AG09309 (cell line): ENCODE measurements at places on chromosomes 4 and X.

- no peak for DNase-seq
Observed at GRCh38 chr4:173138624-173139023, 30.0 kb upstream of the GALNT7 start.

DNA sequence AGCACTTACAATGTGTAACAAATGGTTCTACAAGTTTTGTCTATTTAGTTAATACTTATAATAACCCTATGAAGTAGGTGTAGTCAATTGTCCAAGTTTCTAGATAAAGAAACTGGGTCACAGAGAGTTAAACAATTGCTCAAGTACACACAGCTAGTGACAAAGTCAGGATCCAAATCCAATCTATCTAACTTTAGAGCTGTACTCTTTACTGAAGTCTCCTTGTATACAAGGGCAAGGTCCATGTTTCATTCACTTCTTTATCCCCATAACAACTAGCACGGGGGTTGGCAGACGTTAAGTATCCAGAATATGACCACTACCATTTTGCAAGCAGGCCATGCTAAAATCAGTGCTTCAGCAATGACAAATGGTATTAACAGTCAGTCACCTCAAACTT is 141.0 kb downstream of the CHM start:
- no peak for DNase-seq

- DNase-seq = no peak
Observed at GRCh38 chr4:40688446-40689095, 58.9 kb upstream of the RBM47 start.

DNA sequence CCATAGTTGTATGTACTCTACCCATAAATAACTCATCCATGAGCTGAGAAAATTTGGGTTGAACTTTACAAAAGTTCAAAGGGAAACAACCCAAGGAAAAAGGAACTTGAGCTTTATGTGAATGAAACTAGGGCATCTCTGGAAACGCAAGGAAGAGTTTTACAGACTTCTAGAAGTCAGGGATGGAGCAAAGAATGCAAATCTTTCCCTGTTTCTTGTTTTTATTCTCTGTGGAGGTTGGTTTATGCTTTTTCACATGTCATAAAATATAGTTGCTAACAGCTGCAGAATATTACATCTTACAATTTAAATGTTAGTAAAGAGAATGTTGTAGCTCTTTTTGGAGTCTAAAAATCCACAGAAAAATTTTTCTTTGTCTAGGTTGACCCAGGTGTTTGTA is 754.1 kb downstream of the PCDH7 start:
- DNase-seq = no peak

DNA sequence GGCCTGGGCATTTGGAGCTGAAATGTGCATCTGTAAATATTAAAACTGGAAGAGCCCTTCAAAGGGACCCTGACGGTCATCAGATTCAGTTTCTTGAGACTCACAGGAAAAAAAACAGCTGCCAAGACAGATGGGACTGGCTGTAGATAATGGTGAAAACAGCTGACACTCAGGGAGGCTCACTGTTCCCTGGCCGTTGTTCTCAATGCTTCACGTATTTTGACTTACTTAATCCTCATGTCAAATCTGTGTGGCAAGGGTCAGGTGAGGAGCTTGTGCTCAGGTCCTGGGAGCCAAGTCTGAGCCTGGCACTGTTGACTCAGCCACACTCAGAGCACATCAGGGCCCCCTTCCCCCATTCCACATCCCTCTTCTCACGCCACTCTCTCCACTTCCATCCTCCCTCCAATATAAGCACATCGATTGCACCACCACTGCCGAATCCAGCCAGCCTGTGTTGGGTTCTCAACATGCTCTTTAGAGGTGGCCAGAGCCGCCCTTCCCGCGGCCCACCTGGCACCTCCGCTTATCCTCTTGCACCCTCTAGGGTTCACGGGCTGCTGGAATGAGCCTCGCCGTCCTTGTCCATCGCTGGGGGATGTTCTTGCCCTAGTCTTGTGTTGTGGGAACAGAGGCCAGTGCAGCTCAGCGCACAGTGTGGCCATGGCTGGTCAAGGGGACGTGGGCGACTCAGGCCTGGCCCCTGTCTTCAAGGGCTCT is 40.1 kb downstream of the EVC start:
- DNase-seq = peak; percentile 83

DNA sequence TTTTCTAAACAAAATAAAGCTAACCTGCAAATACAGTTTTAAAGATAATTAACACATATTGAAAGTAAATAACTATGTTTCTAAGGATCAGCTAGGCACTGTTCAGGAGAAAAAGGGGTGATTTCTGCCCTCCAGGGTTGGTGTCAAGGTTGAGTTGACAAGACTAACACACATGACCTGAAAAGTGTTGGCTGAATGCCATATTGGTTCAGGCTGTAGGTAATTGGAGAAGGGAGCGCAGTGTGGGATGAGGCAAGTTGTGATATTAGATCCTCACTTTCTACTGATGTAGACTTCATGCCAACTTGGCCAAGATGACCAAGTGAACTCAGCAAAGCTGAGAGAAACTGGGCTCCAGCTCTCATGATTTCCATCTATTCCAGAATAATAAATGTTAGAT is 42.2 kb downstream of the PPM1K start:
- no peak for DNase-seq

- DNase-seq = peak; percentile 83
Observed at GRCh38 chr4:186845137-186845842, 121.6 kb upstream of the FAT1 start.

- no peak for DNase-seq
Observed at GRCh38 chrX:10529344-10529743, 91.0 kb downstream of the MID1 start.

DNA sequence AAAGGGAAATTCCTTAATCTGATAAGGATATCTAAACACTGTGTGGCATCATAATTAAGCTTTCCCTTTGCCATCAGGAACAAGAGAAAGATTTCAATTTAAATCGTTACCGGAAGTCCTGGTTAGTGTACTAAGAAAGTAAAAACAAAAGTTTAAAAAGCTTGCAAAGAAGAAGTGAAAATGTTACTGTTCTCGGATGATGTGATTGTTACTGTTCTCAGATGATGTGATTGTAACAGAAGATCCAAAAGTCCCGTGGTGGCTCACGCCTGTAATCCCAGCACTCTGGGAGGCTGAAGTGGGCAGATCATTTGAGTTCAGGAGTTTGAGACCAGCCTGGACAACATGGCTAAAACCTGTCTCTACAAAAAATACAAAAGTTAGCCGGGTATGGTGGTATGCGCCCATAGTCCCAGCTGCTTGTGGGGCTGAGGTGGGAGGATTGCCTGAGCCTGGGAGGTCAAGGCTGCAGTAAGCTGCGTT is 62.5 kb downstream of the RGS12 start:
- DNase-seq = no peak

DNA sequence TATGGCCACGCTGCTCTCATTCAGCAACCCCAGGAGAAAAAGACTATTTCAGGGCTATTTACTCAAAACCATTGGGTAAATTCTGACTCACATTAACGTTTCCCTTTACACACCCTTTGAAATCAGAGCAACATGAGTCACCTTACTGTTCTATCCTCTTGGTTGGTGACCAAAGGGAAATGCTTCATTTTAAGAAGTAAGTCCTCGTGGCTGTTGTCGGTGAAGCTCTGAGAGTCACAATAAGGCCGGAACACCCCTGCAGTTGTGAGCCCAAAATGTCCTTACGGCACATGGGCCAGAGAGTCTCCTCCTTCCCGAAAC is 56.3 kb upstream of the SPRY1 start:
- DNase-seq = peak; percentile 60

- no peak for DNase-seq
Observed at GRCh38 chr4:35151816-35152572, 1092.3 kb downstream of the ARAP2 start.

- DNase-seq = no peak
Observed at GRCh38 chr4:123162859-123163258, 233.7 kb upstream of the SPRY1 start.
